ENCODE measurements at places on chromosomes 1 and 21.

GRCh38 chr1:207418351-207418750 is 35.8 kb upstream of the CR2 start:
- DNase-seq: no peak

DNA sequence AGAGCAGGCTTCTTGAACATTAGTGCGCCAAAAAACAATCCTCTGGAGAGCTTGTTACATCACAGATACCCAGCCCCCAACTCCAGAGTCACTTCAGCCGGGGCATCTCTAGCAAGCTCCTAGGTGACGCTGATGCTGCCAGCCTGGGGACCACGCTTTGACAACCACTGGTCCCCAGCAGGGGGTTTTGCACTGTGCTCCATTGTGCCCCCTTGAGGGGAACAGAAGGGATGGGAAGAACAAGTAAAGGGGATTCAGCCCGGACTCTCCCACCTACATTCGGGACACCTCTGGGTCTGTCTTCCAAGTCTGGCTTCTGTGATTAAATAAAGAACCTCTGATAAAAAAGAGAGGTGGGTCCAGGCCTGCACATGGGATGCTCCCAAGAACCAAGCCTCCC is 60.4 kb downstream of the ATP5PO start:
- no peak for DNase-seq

- DNase-seq: no peak
Observed at GRCh38 chr1:21622466-21623315, 46.5 kb downstream of the RAP1GAP start.

GRCh38 chr1:21397813-21398188 is 42.1 kb upstream of the NBPF3 start:
- DNase-seq: no peak

DNA sequence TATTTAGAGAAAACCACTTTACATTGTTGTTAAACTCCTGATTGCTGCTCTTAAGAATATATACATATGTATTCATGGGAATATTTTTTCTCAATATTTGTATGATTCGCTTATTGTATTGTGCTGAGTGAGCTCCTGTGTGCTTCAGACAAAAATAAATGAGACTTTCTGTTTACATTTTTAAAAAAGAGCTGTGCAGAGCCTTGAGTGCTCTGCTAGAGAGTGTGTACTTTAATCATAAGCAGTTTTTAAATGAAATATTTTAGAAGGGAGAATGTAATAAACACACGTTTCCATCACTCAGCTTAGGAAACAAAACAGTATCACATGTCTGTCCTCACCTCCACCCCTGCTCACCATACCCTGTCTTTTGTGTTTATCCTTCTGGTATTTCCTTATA is 9.7 kb downstream of the PTPN14 start:
- DNase-seq: no peak

DNA sequence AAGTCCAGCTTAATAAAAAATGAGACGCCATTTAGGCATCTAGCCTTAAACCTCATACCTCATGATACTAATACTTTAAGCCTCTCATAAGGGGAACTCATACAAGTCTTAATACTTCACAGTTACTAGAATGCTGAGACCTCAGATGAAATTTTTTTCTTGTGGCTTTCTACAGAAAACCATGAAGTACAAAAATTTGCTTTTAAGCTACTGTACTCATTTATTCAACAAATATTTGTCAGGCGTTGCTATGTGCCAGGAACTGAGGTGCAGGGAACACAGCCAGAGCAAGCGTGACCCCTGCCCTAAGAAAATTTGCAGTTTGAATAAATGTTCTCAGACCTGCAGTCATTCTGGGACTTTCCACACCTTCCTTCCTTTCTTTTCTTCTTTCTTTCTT is 150.6 kb downstream of the MRPL39 start:
- DNase-seq: peak; percentile 18
